ENCODE measurements at places on chromosomes 3 and 15. TPM values are rescaled to one million over a fixed set of nuclear protein-coding genes. Genes with fewer than 3 reads are reported as not detected.

Gene TAGLN3
- not detected for total RNA-seq

Gene IL16
- 0.65 TPM for total RNA-seq

Gene ANKRD34C
- total RNA-seq, result not detected

Gene TRAT1
- total RNA-seq, result not detected

Gene MUSTN1
- not detected for total RNA-seq

Gene MLF1
- total RNA-seq, result 55.5 TPM

Gene C3orf20
- total RNA-seq, result not detected

Gene MST1R
- total RNA-seq, result 98.3 TPM

Gene LYZL4
- total RNA-seq, result not detected

GRCh38 chr15:28904541-28905315 lies 19.0 kb downstream of the APBA2 start:
- no peak for DNase-seq

GRCh38 chr15:91553196-91553854 lies 300.2 kb upstream of the SLCO3A1 start:
- DNase-seq, result no peak

DNA sequence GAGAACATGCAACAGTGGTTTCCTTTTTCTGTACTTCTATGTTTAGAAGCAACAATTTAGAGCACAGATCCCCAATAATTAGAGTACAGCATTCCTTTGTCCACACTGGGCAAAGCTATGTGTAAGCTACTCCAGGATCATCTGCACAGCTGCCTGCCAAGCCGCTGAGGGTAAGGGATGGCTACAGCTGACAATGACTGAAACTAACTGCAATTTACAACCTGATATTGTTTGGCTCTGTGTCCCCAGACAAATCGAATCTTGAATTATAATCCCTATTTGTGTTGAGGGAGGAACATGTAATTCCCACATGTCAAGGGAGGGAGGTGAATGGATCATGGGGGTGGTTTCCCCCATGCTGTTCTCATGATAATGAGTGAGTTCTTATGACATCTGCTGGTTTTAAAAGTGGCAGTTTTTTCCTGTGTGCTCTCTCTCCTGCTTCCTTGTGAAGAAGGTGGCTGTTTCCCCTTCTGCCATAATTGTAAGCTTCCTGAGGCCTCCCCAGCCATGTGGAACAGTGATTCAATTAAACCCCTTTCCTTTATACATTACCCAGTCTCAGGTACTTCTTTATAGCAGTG lies 54.8 kb upstream of the TNFSF10 start:
- no peak for DNase-seq

GRCh38 chr3:50656417-50657195 lies 18.1 kb upstream of the DOCK3 start:
- DNase-seq, result no peak

- no peak for DNase-seq
Measured at GRCh38 chr3:117248153-117248552, 538.6 kb downstream of the TUSC7 start.

DNA sequence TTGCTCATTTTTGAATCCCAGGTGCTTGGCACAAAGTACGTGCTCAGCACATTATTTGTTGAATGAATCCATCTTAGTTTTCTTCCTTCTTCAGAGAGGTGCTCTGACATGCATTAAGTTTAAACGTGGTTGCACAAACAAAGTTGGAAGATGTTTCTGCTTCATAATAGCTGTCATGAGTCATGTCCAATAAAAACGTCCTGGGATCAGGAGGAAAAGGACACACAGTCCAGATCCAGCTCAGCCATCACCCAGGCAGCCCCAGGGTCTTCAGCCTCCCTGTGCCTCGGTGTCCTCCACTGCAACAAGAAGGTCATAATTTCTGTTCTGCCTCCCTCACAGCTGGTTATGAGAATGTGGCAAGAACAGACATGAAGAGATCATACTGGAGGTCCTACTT lies 55.4 kb downstream of the CCNL1 start:
- DNase-seq, result no peak

- DNase-seq, result no peak
Measured at GRCh38 chr3:182617500-182617899, 175.8 kb upstream of the ATP11B start.

GRCh38 chr3:148102156-148102555 lies 595.5 kb upstream of the AGTR1 start:
- DNase-seq, result no peak

DNA sequence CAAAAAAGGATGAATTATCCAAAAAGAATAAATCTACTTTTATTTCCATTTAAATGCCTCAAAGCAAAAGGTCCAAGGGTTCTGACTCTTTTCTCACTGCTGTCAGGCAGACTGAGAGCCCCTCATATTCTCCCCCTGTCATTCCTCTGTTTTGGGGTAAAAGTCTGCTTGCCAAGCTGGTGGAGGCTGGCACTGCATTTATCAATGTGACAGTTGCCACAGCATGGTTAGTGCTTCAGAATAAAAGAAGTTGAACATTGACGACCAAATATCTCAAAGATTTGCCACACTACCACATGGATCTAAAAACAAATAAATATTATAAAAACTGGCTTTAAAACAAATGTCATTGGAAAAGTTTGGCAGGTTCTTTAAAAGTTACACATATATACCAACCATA lies 89.2 kb upstream of the SNRK start:
- no peak for DNase-seq

DNA sequence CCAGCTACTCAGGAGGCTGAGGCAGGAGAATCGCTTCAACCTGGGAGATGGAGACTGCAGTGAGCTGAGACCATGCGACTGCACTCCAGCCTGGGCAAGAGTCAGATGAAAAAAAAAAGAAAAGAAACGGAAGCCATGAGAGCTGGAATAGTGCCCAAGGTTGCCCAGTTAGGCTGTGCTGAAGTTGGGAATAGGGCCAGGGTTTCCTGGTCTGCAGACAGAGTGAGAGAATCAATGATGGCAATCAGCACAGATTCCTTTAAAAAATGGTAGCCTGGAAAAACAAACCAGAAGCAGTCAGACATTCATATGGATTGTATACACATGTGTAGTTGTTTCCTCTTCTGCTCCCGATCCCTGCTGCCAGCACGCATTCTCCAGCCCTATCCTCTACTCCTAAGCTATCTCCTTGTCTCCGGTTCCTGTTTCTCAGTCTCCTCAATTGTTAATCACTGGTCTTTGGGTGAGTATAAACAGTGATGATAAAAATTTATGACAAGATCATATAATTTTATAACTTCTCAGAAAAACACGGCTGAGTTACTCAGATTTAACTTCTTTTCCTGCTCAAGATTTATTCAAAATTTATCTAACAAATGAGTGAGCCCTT lies 316.2 kb upstream of the UMPS start:
- DNase-seq, result no peak

All from PC-9 (cell line).